ENCODE measurements at places on chromosomes 6 and 20. TPM values are rescaled to one million over a fixed set of nuclear protein-coding genes. Genes with fewer than 3 reads are reported as not detected.

The NMBR gene
- 4.7 TPM for total RNA-seq

The SPTLC3 gene
- 0.98 TPM for total RNA-seq

The DSP gene
- 9.3 TPM for total RNA-seq

The LY86 gene
- 2.0 TPM for total RNA-seq

The EYS gene
- total RNA-seq = 2.0 TPM

The C6orf141 gene
- 0.74 TPM for total RNA-seq

The C6orf58 gene
- 0.25 TPM for total RNA-seq

The LAMA2 gene
- 11.8 TPM for total RNA-seq

The SPDEF gene
- not detected for total RNA-seq

The ANKRD60 gene
- not detected for total RNA-seq

The TFAP2C gene
- total RNA-seq = 3.9 TPM
